ENCODE measurements at places on chromosomes 6 and 20.

DNA sequence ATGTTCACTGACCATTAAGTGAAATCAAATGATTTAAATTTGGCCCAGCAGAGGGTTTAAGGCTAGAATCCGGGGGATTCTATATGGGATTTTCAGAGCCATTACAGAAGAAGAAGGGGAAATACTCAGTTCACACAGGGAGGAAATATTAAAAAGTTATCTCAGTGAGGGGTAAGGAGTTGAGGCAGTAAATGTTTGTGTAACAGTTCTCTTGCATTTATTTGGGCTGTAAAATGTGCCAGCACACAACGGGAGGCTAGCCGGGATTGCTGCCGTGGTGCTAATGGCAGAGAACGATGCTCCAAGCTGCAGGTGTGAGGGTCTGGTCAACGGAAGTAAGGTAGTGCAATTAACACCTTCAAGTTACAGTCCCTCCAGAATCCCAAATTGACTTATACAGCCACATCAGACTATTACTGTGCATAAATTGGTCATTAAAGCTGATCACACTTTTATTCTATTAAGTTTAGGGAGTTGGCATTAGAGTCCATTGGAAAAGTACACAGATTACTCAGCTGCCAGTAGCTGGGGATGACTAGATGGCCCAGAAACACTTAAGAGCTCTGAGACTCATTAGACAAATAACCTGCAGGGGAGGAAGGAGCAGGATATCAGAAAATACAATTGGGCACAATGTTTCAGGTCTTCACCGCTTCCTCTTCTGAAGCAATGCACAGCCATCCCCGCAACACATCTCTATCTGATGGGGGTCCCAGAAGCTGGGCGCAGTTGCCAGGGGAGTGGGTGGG, 31.3 kb downstream of the PPP1R3G start:
- DNase-seq, result no peak

- DNase-seq, result no peak
Observed at GRCh38 chr6:111536910-111537527, 54.0 kb upstream of the REV3L start.

DNA sequence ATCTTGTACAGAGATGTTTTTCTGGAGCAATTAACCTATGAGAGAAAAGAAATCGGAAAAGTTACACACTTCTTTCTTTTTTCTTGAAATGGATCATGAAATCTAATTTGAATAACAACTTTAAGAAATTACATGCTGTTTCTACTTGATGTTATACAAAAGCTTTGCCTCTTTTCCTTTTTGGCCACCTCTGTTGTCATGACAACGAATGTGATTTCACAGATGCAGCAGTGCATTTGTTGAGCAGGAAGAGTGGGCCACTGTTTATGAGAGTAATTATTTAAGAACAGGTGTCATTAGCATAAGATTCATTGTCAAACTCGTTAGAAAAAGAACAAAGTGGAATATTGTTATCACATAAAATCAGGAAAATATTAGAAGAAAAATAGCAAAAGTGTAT, 148.3 kb upstream of the IMPG1 start:
- DNase-seq, result no peak

DNA sequence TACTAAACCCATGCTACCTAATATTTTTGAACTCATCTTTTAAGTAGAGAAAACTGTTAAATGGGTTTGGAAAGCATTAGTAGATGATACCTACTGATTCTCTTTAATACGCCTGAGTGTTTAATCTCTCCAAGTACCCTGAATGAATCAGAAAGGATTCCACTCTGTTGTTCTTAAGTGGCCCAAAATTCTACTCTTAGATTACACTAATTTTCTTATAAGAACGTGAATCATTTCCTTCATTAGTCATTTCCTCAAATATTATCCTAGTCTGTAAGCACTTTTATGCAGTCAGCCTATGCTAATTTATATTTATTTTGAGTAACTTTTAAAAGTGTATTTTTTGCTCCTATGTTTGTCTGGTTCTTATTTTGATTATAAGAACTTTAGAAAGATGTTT, 380.0 kb downstream of the BTBD9 start:
- no peak for DNase-seq

DNA sequence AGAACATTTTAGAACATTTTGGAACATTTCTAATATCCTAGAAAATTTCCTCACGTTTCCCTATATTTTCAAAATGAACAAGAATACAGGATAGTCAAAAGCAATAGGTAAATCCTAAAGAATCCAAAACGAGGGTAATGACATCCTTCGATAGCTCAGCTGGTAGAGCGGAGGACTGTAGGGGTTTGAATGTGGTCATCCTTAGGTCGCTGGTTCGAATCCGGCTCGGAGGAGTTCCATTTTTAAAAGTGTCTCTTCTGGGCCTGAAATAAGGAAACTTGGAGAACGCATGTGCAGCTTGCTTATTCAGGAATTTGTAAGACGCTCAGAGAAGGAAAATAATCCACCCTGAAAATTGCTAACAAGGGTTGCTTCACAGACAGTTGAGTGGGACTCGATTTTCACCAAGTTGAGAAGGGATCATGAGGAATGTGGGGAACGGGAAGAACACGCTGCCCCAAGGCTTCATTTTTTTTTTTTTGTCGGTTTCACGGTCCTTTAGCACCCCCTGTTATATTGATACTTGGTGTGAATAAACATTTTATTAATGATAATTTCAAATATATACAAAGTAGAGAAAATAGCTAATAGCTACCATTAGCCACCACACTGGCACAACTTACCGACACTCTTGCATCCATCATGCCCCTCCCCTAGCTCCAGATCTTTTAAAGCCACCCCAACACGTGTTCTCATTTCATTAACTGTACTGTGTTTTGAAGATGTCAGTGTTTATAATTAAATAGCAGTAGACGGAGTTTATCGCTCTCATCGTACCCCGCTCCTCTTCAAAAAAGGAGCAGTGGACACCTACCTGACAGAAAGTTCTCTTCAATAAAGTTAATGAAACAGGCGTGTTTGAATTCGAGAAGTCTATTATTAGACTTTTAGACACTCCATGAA, 1.8 kb upstream of the ABT1 start:
- DNase-seq, result no peak

GRCh38 chr20:40991181-40991889, 37.3 kb upstream of the TOP1 start:
- DNase-seq, result no peak

All from stimulated activated CD4-positive, alpha-beta T cell treated with anti-CD3 and anti-CD28 coated beads, TNF-alpha, amount 100 ng/mL, for 4 hours (primary cell).